T-cell (primary cell): ENCODE measurements at places on chromosomes 3 and 15.

GRCh38 chr15:63891079-63891767, 57.5 kb upstream of the HERC1 start:
- DNase-seq: peak; percentile 66

- DNase-seq: no peak
Observed at GRCh38 chr15:55942332-55942731, 51.1 kb downstream of the NEDD4 start.

DNA sequence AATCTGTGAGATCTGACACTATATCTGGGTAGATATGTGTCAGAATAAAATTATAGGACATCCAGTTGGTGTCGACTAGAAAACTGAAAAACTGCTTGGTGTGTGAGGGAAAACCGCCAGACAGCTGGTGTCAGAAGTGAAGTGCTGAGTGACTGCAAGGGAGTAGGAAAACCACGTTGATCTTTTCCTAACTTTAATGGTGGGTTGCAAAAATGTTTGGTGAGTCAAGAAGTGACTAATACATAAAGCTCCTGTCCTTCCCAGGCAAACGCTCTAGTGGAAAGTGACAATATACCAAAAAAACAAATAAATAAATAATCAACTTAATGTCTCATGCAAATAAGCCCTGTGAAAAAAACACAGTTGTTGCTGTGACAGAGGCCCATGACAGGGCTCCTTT, 7.3 kb upstream of the CD96 start:
- no peak for DNase-seq

DNA sequence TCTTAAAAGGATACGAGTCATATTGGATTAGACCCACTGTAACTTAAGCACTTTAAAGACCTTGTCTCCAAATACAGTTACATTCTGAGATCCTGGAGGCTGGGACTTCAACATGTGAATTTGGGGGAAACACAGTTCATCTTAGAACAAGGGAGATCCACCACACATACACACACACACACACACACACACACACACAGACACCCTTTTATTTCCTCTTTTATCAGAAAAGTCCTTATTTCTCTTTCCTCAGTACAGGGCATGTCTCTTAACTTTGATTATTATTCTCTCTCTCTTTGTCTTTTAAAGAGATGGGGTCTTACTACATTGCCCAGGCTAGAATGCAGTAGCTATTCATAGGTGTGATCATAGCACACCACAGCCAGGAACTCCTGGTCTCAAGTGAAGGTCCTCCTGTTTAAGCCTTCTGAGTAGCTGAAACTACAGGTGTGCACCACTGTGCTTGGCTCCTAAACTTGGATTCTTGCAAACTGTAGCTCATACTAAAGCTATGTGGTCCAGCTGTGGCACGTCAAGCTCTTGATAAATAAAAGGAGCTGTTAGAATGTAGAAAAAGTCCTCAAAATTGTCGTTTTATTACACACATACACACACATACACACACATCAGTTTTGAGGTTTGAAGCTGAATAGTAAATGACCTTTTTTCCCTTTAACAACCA, 7.4 kb downstream of the GOLM2 start:
- DNase-seq: no peak

- no peak for DNase-seq
Observed at GRCh38 chr15:100520132-100520921, 8.4 kb downstream of the CERS3 start.

DNA sequence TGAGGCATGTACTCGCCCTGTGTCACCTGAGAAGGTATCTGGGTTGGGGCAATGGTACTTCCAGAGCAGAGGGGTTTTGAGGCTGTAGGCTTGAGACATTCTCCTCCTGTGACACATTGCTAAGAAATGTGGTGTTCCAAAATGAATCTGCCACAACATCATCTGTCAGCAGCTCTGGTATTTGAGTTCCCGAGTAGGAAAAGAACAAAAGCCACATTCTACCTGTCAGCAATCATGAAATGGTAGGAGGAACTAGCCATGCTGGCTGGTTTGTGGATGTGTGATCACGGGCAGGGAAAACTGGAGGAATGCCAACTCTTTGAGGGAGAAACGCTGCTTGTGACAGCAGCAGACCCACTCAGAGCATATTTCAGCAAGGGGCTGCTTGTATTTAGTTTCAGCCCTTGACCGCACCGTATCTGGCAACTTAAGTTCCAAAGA, 579.4 kb upstream of the TBL1XR1 start:
- DNase-seq: no peak

GRCh38 chr3:88061746-88062145, 2.7 kb downstream of the ZNF654 start:
- no peak for DNase-seq

- no peak for DNase-seq
Observed at GRCh38 chr15:39365161-39365560, 215.7 kb upstream of the THBS1 start.

DNA sequence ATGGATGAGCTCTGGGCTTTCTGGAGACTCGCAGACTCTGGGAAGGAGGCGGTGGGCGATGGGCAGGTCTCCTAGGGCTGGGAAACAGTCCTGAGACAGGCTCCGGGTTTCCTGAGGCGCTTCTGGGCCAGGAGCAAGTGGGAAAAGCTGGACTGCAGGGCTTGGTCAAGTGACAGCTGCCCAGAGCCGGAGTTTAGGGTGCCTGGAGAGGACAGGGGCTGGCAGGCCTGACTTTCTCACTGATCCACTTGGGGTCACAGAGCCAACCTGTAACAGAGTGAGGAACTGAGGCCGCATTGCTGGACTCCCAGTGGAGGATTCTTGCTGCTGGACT, 107.9 kb downstream of the APBA2 start:
- DNase-seq: no peak

- DNase-seq: no peak
Observed at GRCh38 chr15:55407498-55408011, 604 bp downstream of the CCPG1 start.

DNA sequence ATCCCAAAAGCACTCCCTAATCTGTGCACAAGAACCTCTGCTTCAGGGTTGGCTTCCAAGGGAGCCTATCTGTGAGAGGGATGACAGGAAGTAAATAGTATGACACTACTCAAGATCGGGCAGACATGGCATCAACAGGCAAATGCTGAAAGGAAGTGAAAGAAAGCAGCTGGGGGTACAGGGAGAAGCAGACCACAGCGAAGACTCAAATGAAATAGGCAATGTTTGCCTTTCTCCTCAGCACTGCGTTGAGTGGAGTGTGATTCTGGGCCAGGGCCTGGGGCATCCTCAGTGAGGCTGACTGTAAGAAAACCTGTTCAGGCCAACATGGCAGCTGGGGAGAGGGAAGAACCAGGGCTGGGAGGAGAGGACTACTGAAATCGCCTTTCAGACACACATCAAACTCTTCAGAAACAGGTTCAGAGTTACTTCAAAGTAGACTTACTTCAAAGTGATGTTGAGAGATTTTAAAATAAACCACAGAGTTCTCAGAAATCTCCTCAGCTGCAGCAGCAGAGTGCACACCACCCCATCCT, 96.6 kb downstream of the SLC9A9 start:
- DNase-seq: peak; percentile 27

DNA sequence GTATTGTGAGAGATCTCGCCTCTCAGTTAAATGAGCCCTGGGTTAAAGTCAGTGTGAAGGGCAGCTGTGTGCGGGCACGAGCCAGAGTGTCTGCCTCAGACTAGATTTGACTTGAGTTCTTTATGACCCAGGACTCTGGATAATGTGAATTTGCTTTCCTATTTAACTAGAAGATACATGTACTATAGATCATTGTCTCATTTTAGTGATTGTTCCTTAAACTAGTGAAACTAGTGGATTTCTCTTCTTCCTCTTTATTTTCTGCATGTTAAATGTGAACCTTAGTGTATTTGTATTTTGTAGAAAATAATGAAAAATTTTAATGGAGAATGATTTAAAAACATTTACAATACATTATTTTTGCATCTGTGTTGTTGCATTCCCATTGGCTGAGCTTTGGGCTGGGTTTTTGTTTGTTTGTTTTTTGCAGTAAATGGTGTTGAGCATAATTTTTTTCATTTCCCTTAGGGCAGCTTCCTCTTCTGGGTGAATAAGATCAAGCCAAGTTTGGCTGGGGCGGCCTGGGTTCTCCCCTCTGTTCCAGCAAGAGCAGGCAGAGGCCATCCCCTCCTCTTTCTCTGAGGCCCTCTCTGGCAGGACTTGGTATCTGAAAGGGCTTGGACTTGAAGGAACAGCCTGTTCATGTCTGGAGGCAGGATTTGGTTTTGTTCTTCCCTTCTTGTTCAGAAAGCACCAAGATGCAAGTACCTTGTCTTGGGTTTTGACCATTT, 15.0 kb downstream of the GCSAM start:
- DNase-seq: no peak

- DNase-seq: no peak
Observed at GRCh38 chr3:99938270-99938911, 120.7 kb downstream of the CMSS1 start.

GRCh38 chr3:187310226-187310625, 18.7 kb upstream of the MASP1 start:
- no peak for DNase-seq

DNA sequence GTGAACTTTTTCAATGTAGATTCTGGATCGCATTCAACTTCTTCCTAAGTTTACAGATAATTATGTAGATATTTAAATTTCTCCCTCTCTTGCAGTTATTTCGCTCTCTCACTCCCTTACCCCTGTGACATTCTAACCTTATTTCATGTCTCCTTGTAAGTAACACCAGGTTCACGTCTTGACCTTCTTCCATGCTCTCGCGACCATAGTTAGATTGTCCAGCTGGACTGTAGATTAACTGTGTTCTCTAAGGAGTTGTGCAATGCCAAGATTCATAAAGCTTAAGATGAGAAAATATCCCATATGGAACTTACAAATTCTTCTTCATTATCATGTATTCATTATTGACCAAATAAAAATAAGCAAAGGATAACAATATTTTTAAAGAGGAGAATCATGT, 430.5 kb downstream of the GABRG3 start:
- no peak for DNase-seq

GRCh38 chr15:78429477-78429876, 8.5 kb upstream of the IREB2 start:
- no peak for DNase-seq

DNA sequence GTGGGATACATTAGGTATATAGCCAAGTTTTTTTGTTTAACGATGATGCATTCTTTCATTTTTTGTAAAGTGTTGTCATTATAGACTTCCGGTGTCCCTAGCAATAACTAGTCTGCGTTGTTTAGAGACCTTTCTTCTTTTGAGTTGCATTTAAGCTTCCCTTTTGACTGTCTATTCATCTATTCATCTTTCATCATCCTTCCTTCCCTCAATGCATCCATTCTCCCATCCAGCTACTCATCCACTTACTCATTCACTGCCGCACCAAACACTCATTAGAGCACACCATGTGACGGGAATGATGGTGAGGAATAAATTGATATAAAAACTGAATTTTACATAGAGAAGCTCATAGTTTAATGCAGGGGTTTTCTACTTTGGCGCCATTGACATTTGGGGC, 32.9 kb downstream of the OR4F15 start:
- no peak for DNase-seq

DNA sequence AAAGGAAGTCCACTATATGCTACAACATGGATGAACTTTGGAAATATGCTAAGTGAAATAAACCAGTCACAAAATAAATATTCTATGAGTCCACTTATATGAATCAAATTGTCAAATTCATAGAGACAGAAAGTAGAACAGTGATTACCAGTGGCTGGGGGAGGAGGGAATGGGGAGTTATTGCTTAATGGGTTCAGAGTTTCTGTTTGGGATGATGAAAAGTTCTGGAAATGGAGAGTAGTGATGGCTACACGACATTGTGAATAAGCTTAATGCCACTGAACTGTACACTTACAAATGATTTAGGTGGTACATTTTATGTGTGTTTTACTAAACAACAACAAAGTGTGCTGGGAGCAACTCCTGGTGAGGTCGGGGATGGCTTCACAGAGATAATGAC, 38.1 kb downstream of the HOMER2 start:
- DNase-seq: no peak

GRCh38 chr15:86846036-86846435, 766.4 kb downstream of the AGBL1 start:
- DNase-seq: no peak

DNA sequence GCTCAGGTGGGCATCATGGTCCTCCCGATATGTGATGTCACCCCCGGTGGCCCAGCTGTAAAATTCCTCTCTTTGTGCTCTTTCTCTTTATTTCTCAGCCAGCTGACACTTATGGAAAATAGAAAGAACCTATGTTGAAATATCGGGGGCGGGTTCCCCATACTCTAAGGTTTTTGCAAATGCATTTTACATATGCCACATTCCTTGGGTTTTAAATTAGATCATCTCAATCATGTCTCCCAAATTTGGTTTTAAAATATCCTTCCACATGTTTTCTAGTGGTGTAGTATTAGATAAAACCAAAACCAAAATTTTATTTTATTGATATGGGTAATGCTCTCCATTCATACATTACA, 4.4 kb upstream of the TMEM62 start:
- no peak for DNase-seq

DNA sequence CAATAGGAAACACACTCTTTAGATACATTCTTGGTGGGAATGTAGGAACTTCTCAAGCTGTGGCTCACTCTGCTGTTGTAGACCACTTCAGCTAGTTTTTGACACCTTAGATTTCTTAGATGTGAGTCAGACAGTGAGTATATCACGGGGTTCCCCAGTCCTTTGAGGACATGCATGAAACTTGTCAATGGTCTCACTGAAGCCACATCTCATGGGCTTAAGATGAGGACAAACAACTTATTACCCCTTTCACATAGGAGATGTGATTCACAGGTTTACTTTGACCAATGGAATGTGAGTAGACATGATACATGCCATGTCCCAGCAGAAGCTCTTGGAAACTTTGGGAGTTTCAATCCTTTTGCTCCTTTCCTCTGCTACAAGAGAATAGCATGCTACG, 325.5 kb downstream of the CHST2 start:
- no peak for DNase-seq

DNA sequence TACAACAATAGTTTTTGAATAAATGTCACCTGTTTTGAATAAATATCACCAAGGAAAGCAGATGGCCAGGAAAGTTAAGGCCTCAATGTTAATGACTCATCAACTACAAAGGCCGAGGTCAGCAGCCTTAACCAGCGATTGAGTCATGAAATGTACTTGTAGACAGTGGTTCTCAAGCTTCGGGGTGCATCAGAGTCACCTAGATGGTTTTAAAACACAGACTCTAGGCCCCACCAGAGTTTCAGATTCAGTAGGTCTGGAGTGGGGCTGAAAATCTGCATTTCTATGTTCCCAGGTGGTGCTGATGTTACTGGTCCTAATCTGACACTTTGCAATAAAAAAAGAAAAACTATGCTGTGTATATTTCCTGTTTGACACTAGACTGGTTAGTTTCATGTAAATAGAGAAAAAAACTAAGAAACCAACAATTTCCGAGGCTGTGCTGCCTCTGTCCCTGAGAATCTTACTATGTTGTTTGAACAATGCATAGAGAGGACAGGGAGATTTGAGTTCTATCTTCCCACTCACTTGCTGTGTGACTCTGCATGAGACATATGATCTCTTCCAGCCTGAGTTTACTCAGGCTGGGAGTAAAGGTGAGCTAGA, 9.8 kb downstream of the RAB27A start:
- peak; percentile 49 for DNase-seq

- DNase-seq: no peak
Observed at GRCh38 chr15:78216276-78217104, 17.9 kb downstream of the ACSBG1 start.

GRCh38 chr15:61195116-61196002, 33.7 kb downstream of the RORA start:
- no peak for DNase-seq

GRCh38 chr3:13207578-13207922, 134.3 kb upstream of the IQSEC1 start:
- DNase-seq: no peak
